Hematopoietic multipotent progenitor cell treated with erythropoietin and hydrocortisone succinate and interleukin-3 and kit ligand, for 8 days (in vitro differentiated cells): ENCODE measurements at places on chromosomes 5 and 9.
A peak's percentile ranks its signal among the peaks of the same experiment; 100 is the strongest.

DNA sequence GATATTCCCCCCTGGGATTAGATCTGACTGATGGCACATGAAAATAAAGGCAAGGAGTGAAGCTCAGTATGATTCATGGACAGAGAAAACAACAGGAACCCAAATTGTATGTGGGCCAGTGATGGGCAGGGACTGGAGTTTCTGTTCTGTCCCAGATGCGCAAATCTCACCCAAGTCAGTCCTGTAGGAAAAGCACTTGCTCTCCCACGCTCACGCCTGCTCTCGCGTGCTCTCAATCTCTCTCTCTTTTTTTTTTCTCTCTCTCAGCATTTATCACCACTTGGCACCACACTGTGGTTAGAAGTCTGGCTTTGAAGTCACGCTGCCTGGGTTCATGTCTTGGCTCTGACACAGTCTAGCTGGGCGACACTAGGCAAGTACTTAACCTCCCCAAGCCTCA lies 106.5 kb upstream of the LRRTM2 start:
- peak; percentile 64 for DNase-seq

- DNase-seq = no peak
These were observed 81.0 kb upstream of the MAST4 start for GRCh38 chr5:66515209-66515608.

GRCh38 chr9:126502417-126503332 lies 111.1 kb upstream of the LMX1B start:
- DNase-seq = no peak

DNA sequence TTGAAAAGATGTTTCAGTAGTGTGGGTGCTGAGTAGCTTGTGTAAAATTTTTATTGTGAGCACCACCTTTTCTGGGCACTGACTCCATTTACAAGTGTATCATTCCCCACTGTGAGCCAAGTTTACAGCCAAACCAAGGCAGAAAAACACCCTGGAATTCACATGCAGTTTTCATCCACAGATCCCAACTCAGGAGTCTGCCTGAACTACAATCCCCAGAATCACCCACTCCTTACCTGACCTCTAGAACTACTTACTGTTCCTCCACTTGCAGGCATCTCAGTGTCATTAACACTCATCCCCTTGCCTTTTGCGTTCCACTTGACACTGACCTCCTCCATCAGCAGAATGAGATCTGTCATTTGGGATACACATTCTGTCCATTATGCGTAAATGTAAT lies 2042.6 kb upstream of the CDH6 start:
- no peak for DNase-seq

GRCh38 chr9:138009803-138010690 lies 132.5 kb downstream of the CACNA1B start:
- no peak for DNase-seq

DNA sequence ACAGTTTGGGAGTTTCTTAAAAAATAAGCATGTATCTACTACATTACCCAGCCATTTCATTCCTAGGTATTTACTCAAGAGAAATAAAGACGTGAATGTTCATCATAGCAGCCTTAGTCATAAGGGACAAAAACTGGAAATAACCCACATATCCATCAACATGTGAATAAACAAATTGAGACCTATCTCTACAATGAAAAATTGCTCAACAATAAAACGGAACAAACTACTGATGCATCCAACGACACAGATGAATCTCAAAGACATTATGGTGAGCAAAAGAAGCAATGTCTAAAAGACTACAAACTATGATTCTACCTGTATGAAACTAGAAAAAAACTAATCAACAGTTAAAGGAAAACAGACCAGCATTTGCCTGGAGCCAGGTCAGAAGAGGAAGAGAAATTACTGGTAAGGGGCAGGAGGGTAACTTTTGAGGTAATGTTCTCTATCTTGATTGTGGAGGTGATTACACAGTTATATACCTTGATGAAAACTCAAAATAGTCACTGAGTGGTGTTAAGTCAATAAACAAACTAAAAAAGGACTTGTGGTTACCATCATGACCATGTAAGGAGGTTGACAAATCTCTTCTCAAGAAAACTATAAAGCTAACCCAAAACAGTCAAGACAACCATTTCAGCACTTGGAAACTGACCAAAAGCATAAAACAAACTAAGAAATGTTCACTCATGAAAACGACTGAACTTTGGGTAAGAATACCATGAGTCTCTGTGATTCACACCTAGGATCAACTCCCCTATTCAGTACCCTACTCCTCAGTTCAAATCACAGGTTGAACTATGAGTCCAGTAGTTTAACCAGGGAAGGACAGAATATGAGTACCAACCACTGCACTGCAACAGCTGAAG lies 10.4 kb downstream of the UIMC1 start:
- DNase-seq = no peak

GRCh38 chr5:159951834-159952233 lies 35.6 kb downstream of the ADRA1B start:
- no peak for DNase-seq

DNA sequence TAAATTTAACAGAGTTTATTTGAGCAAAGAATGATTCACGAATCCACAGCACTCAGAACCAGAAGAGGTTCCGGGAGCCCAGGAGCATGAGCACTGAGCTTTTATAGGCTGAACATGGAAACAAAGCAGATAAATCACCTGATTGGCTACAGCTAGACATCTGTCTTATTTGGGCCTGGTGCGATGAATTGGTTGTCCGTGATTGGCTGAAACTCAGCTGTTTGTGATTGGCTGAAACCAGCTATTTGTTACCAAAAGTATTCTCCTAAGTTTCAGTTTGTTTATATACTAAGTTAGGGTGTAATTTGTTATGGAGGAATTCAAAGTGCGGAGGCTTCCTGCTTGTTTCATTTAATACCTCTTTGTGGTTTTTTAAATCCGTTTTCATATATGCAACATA lies 15.8 kb upstream of the LCP2 start:
- peak; percentile 67 for DNase-seq

GRCh38 chr5:84016085-84016484 lies 295.4 kb upstream of the HAPLN1 start:
- DNase-seq = no peak

DNA sequence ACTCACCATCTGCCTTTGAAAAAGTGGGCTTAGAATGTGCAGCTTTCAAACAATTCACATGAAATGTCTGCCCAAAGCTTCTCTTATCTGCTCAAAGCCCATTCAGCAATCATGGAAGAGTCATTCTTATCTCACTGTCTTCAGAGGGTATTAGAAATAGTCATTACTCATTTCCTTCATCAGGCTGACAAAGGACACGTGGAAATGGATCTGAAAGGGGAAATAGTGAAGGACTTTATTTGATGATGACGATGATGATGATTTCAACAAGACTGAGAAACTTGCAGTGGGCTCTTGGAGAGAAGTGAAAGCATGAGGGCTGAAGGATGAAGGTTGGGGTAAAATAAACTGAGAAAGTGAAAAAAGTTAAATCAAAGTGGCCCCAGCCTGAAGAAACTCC lies 194.3 kb downstream of the SMARCA2 start:
- DNase-seq = peak; percentile 55

GRCh38 chr9:23117616-23118015 lies 671.0 kb downstream of the DMRTA1 start:
- no peak for DNase-seq

DNA sequence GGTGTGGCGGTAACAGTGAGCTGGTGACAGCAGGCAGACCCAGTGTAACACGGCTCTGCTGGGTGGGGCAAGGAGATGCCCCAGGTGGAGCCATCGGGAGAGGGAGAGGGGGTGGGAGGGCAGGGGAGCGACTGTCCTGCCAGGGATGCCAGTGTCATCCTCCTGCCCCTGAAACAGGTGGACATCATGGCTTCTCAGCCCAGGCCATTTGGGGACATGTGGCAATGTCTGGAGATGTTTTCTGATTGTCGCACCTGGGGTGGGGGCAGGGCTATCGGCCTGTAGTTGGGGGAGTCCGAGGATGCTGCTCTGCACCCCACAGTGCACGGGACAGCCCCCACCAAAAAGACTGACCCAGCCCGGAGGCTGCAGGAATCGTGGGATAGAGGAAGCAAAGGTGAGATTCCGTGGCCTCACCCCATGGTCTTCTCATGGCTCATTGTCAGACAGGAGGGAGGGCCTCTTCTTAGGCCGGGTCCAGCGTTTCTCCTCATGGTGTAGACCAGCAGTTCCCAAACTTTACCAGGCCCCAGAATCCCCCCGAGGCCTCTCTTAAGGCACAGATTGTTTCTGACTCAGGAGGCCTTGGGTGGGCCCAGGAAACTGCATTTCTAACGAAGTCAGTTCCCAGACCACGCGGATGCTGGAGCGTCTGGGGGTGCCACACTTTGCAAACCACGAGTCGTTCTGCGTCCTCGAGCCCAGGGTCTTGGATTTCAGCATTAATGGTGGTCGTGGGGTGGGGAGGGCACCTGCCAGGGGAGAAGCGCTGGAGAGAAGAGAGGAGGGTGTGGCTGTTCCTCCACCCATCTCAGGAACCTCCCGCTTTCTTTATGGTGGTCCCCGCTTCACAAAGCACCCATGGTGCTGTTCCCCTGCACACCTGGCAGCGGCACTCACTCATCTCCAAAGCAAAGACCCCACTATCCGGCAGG lies 11.0 kb downstream of the COL5A1 start:
- DNase-seq = no peak

- DNase-seq = no peak
These were observed 908.2 kb upstream of the CDH10 start for GRCh38 chr5:25552871-25553481.

DNA sequence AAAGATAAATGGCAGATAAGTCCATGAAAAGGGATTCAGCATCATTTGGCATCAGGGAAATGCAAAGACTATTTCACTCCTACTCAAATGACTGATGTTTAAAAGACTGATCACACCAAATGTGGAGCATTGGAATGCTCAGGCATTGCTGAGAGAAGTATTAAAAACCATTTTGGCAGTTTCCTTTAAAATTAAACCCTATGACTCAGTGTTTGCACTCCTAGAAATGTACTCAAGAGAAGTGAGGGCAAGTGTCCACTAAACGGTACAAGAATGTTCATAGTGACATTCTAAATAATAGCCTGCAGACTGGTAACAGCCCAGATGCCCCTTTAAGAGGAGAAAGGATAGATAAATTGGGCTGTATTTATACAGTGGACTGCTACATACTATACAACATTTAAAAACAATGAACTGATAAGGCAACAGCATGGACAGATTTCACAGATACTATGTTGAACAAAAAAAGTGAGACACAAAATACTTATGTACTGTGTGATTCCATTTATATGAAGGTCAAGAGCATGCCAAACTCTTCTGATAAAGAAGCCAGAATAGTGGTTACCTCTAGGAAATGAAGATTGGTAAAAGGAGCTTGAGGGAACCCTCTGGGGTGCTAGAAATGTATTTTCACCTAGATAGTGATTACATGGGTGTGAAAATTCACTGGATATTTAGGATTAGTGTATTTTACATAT lies 24.6 kb downstream of the APC start:
- DNase-seq = no peak

DNA sequence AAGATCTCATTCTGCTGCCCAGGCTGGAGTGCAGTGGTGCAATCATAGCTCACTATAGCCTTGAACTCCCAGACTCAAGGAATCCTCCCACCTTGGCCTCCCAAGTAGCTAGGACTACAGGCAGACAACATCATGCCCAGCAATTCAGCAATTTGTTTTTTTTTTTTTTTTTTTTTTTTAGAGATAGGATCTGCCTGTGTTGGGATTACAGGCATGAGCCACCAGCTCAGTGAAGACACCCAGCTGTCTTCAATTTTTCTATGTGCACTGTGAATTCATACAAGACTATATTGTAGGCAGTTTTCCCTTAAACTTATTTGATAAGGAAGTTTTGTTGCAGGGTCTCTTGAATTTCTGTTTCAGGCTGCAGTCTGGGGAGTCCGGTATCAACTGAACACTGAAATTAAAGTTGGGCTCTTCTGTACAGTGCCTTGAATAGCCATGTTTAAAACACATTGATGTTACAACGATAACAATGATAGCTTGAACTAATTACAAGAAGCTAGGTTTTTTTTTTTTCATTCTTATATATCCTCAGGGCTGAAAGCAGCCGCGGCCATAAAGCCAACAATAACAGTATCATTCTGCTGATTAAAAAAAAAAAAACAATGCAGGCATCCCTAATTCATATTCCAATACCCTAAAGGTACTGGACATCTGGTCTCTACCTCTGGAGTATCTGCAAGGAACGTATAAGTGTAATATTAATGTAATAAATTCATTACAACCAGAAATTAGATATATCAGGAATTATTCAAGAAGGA lies 63.5 kb downstream of the MPDZ start:
- DNase-seq = no peak
